ENCODE measurements at places on chromosomes 3 and 15.

DNA sequence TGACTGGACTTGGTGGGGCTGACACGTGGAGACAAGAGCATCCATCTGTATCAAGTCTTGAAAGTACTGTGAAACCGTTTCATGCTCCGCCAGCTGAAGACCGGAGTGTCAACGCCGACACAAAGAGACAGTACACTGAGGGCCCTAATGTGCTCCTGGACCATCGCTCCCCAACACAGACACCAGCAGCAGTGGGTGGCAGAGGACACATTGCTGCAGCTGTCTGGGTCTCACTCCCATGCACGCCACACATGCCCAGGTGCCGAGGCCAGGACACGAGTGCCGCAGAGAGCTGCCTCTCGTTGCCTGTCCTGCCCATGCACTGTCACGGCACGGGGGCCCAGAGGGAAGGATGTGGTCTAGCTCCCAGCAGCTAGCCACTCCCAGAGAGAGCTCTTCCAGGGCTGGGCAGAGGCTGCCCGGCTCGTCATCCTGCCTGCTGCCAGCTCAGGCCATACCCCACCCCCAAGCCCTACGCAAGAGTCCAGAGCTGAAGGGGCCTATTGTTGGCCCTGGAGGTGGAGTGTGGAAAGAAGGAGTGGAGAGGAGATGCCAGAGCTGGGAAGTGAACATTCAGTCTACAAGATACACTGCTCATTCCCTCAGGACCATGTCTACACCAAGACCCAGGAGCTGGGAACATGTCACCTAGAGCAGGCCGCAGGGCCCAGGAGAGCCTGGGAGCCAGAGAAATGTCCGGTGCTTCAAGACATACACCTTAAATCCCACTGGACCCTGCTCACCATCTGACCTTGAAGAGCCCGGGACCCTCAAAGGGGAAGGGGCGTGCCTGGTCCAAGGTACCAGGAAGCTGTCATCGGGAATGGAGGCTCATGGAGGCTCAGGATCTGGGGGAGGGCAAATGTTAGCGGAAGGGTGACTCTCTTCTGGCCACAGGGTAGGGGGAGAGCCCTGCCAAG is 7.7 kb downstream of the TNK2 start:
- DNase-seq: no peak

GRCh38 chr3:128949158-128949557 is 44.7 kb downstream of the CFAP92 start:
- DNase-seq: no peak

- no peak for DNase-seq
Measured at GRCh38 chr15:64519897-64520296, 59.5 kb downstream of the ZNF609 start.

DNA sequence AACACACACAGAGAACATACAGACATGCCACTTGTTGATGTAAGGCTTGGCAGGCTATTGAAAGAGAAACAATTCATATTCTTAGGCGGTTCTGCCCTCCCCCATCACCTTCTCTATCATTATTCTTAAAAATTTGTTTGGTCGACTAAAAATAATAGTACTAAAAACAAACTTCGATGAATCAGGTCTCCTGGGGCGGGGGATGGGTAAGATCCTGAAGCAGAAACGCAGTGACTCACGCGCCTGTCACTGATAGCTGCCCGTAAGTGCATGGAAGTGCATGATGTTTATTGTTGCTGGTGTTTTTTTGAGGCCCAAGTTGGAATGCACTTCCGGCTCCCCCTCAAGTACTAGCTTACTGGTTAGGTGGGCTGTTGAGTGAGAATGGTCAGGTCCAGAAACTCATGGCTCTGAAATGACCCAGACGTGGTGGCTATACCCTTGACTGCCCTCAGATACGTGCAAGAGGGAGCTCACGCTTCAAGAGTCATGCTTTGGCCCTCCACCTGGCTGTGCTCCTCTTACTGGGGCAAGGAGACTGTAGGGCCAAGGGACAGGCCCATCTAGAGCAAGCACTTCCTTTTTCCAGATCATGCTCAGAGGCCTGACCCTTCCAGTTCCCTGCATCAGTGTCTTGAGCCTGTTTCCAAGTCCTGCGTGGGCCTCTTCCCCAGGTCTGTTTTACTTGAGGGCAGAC is 10.9 kb downstream of the SMAD3 start:
- no peak for DNase-seq
